M059J (cell line): ENCODE measurements at places on chromosomes 5 and 9. TPM values are rescaled to one million over a fixed set of nuclear protein-coding genes. Genes with fewer than 3 reads are reported as not detected.

The CARTPT gene
- total RNA-seq: not detected in 2 replicates

The SLC6A7 gene
- total RNA-seq: not detected in 2 replicates

The THOC3 gene
- total RNA-seq: 84.6 and 106 TPM in 2 replicates

The PCDHB7 gene
- total RNA-seq: 1.7 and 2.1 TPM in 2 replicates

The HMCN2 gene
- 0.66 TPM in 1 of 2 replicates, not detected in the other for total RNA-seq

The TAF1L gene
- 0.02 TPM in 2 replicates for total RNA-seq

The BTNL3 gene
- total RNA-seq: not detected in 2 replicates

The SEMA5A gene
- 10.5 and 18.6 TPM in 2 replicates for total RNA-seq

The CDC25C gene
- total RNA-seq: 20.5 and 28.4 TPM in 2 replicates

The CDH9 gene
- not detected in 2 replicates for total RNA-seq

The FBXL7 gene
- 9.7 and 12.5 TPM in 2 replicates for total RNA-seq
